Stimulated activated CD4-positive, alpha-beta T cell treated with anti-CD3 and anti-CD28 coated beads, Interleukin-4, amount 100 ng/mL, for 1 hour (primary cell): ENCODE measurements at places on chromosomes 6 and 20.

- no peak for DNase-seq
These were observed 108.4 kb downstream of the PLCB4 start for GRCh38 chr20:9177278-9177677.

DNA sequence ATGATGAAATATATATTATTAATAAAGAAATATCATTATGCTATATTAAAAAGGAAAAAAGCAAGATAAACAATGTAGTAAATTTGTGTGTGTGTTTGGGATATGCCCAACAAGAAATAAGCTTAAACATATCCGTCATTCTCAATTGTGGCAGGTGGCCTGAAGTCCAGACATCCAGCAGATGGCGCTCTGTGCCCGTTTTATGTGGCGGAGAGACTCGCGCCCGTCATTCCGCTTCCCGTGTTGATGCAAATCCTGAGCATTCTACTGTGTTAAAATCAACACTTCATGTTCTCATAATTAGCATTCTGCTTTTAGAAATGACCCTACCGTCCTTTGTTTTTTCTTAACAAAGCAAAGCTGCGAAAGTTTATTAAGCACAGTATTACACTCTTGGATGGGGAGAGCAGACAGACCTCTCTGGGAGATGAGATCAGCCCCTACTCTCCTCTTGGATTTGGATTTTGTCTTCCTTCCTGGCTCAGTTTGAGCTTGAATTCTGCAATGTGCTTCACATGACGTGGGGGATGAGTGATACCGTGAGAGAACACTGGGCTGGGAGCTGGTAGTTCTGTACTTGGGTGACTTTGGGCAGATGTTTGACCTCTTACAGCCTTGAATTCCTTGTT, 125.8 kb downstream of the MCHR2 start:
- DNase-seq, result peak; percentile 70

DNA sequence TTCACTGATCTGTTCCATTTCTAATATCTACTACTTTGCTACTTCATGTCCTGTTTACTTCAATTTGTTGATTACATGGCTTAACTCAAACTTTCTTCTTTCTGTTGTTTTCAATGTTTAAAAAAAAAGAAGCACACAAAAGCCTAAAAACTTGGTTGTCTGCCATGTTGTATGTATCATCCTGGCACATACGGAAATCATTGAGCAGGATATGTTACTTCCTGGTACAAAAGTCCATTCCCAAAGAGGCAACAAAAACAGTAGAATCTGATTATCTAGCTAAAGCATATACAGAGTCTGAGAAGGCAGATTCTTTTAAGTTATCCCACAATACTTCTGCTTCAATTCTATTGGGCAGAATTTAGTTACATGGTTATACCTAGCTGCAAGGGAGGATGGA, 14.5 kb upstream of the COL12A1 start:
- no peak for DNase-seq

GRCh38 chr6:136337606-136338005, 48.0 kb upstream of the BCLAF1 start:
- no peak for DNase-seq

DNA sequence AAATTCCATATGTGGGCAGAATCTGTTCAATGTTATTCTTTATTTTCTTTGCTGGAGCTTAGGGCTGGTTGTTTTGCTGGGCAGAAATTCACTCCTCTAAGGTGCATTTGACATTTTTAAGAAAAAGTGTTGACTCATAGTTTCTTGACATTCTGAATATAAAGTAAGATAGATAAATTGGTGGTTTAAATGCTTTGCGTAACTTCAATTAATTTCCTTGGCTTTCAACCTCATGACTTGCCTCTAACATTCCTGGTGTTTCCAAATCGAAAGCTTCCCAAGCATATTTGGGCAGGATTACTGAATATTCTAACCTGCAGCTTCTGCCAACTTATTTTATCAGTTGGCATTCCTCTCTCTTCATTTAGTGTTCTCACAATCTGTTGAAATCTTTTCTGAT, 718.7 kb upstream of the ADGRB3 start:
- no peak for DNase-seq

DNA sequence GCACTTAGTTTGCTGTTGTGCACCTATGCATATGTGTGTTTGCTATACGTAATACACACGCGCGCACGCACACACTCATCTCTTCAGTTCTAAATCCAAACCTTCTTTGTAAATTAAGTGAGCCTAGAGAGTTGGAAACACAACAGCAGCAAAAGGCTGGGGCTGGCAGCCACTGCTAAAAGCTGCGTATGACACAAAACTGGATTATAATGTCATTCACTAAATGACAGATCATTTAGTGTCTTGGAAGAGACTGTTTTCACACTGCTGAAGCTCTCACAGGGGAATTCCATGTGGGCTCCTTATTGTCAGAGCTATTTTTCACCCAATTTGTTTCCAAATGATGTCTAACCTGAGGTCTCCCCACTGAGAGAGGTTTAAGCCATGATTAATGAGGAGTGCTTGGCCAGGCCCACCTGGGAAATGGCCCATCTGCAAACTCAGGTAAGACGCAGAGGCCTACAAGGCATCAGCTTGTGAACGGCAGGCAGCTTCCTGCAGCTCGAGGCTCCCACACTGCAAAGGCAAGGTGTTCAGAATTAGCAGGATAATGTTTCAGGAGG, 94.2 kb downstream of the OLIG3 start:
- no peak for DNase-seq

- DNase-seq, result no peak
These were observed 37.9 kb upstream of the TGM2 start for GRCh38 chr20:38202982-38203293.

GRCh38 chr6:155174576-155175211, 89.1 kb upstream of the CLDN20 start:
- peak; percentile 47 for DNase-seq

DNA sequence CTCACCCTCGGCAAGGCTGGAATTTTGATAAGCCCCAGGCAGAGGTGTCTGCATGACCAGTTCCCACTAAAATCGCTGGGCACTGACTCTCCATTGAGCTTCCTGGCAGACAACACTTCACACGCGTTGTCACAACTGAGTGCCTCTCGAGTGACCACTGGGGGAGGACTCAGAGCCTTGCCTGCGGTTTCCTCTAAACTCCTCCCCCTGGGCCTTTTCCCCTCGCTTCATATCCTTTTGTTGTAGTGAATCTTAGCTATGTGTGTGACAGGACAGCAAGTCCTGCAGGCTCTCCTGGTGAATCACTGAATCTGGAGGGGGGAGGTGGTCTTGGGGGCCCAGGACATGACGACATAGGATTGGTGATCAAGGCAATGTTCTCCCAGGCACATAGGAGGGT, 670.8 kb downstream of the PRKN start:
- no peak for DNase-seq

DNA sequence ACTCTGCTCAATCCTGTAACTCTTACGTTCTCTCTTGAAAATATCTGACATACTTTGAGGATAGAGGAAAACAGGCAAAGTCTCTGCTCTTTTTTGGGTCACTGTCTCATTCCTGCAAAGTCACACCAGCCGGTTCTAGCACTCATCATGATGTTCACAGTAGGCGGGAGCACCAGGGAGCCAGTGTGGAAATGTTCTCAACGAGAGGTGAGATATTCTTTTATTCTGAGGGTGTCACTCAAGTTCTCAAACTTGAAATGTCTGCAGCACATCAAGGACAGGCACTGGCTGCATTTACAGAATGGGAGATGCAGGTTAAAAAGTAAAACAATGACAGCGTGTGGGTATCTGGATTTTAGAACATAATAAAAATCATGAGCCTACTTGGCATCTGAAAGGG, 714.7 kb downstream of the QKI start:
- no peak for DNase-seq

DNA sequence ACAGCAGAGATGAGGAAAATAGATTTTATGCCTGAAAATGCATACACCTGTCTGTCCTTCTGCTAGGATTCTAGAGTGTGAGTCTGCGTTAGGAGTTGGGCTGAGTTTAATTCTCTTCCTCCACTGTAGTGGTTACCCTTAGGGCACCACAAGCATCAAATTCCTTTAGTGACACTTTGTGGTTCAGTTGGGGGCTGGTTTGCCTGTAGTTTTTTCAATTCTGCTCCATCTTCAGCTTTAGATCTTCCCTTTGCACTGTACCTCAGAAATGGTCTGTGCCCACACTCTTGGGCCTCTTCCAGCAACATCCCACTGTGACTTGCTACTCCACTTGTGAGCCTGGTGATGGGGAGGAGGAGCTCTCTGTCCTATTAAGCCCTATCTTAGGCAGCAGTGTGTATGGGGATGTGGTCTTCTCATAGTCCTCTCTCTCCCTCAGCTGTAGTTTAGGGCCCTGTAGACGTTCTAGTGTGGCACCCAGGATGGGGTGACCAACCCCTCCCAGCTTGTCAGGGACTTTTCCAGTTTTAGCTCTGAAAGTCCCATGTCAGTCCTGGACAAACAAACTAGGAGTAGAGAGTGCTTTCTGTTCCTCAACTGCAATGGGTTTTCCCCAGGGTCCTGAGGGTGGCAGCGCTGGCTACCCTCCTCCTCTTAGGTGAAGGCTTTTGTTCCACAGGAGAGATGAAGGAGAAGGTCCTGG, 19.7 kb upstream of the OGFRL1 start:
- DNase-seq, result no peak

- DNase-seq, result no peak
These were observed 19.6 kb downstream of the KIF16B start for GRCh38 chr20:16553684-16554083.

DNA sequence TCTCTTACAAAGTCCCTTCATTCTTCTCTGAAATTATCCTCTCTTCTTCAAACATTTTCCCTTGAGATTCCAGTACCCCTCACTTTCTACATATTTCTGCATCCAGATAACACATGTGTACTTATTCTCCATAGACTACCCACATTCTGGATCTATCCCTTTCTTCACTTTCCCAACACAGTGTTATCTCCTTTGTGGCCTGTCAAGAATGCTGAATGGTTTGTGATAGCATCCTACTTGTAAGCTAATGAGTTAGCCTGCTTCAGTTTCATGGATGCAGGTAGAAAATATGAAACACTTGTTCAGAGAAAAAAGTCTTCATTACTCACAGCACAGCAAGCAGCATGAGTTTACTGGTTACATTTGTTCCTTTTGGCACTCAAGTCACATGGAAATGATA, 245.4 kb downstream of the HTR1B start:
- DNase-seq, result no peak

DNA sequence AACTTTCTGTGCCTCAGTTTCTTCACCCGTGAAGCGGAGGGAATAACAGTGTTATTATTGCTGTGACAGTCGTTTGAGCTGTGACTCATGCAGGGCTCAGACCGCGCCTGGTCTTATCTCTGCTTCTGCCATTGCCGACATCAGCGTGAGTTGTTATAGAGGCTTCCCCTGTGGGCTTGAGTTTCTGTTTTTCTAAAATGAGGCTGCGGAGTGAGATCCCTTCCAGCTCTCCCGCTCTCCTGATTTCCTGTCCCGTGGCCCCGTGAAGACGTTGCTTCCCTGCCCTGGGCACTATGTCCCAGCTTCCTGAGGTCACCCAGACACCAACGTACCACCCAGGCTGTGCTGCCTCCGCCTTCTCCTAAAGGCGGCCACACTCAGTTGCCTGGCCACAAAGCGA, 278.5 kb downstream of the BMP7 start:
- no peak for DNase-seq

DNA sequence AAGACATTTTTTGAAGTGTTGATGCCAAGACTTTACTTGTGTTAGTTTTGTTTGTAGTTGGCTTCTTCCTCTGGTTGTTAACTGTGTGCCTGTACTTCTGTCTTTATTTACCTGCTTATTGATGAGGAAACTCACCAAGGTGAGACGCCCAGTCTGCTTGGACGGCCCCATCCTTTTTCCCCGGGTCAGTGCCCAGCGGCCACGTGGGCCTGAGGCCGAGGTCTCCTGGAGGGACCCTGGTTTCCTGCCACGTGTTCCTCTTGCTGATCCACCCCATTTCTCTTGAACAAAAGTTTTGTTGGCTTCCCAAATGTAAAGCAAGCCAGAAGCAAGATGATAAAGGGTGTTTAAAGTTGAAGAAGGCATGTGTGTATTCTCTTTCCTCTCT, 24.8 kb downstream of the DUSP22 start:
- DNase-seq, result no peak

DNA sequence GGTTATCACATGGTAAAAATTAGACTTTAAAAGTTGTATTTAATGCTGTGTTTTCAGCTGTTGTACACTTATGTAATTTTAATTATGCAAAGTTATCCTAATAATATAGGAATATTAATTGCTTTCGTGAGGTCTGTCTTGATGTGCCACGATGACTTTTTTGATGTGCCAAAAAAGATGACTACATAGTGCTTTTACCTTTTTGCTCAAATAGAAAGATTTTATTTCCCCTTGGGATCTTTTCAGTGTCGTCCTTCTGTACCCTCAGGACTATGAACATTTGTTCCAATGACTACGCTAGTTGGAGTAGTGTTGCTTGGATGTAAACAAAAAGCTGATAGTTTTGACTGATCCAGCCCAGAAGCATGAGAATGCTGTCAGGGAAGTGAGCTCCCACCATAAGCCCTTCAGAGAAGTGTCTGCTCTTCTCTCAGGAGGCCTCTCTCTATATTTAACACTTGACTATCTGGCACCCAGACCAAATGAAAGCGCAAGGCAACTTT, 1.2 kb upstream of the CD164 start:
- DNase-seq, result no peak

- DNase-seq, result no peak
These were observed 11.0 kb upstream of the HIVEP1 start for GRCh38 chr6:12001004-12001705.

DNA sequence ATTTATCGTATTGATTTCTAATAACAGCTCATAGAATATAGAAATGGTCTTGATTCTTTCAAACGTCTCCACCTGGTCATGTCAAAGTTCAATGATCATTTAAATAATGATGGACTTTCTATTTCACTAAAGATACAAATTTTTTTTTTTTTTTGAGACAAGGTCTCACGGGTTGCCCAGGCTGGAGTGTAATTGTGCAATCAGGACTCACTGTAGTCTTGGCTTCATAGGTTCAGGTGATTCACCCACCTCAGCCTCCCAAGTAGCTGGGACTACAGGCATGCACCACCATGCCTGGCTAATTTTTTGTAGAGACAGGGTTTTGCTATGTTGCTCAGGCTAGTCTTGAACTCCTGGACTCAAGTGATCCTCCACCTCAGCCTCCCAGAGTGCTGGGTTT, 25.2 kb downstream of the KLHL31 start:
- no peak for DNase-seq

- DNase-seq, result no peak
These were observed 28.9 kb downstream of the PREP start for GRCh38 chr6:105374010-105374420.

DNA sequence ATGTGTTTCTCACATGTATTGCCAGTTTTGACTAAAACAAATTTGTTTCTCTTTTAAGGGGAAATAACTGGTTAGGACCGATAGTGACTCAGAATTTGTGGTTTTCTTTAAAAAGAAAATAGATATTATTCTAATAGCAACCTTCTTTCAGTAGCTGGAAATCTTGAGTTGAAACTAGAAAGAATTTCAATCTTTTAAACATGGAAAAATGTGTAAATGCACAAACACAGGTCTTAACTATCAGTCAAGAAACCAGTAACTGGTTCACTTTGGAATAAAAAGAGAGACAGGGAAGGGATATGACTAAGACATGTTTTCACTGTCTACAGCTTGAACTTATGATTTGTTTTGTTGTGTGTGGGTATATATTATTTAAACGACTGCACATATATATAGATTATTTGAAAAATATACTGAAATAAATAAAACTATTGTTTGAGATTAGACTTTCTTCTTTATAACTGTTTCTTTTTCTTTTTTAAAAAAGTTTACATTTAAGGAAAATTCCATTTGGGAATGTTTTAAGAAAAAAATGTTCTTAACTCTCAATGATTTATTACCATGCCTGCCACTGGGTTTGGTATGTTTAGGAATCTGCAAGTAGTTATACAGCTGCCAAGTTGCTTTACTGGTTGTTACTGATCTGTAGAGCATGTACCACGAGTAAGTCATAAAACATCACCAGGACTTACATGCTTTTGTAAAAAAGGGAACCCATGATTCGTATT, 753.3 kb upstream of the MARCKS start:
- no peak for DNase-seq

GRCh38 chr6:99426451-99426757, 1.3 kb upstream of the PNISR start:
- no peak for DNase-seq
